ENCODE measurements at places on chromosomes 3 and 15. TPM values are rescaled to one million over a fixed set of nuclear protein-coding genes. Genes with fewer than 3 reads are reported as not detected.

DNA sequence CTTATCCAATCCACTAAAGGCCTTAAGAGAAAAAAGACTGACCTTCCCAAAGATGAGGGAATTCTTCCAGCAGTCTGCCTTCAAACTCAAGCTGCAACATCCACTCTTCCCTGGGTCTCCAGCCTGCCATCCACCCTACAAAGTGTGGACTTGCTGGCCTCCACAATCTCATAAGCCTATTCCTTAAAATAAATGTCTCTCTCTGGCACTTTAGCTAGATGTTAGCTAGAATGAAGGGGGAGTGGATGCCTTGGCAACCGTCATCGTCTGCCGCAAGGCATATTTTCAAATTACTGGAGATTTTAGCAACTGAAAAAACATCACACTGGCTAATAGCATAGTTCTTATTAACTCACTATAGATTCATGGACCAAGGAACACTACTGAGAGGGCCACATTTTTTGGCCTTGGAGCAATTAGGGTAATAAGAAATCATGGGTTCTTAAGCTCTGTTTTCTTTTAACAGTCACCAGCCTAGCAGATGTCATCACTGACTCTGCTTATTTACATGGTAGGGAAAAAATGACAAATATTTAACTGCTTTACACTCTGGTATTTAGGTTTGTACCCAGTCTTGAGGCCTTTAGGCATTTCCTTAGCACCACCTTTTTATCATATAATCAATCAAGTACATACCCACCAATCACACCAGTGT, 245.3 kb downstream of the MYRIP start:
- H3K27me3 ChIP-seq, result no peaks in the 10 kb centered on the region
- no peaks in the 10 kb centered on the region for H3K4me1 ChIP-seq
- no peak for DNase-seq
- no peak overlapping the region for H3K4me3 ChIP-seq
- no peaks in the 10 kb centered on the region for H3K36me3 ChIP-seq
- H3K27ac ChIP-seq, result no peak overlapping the region

DNA sequence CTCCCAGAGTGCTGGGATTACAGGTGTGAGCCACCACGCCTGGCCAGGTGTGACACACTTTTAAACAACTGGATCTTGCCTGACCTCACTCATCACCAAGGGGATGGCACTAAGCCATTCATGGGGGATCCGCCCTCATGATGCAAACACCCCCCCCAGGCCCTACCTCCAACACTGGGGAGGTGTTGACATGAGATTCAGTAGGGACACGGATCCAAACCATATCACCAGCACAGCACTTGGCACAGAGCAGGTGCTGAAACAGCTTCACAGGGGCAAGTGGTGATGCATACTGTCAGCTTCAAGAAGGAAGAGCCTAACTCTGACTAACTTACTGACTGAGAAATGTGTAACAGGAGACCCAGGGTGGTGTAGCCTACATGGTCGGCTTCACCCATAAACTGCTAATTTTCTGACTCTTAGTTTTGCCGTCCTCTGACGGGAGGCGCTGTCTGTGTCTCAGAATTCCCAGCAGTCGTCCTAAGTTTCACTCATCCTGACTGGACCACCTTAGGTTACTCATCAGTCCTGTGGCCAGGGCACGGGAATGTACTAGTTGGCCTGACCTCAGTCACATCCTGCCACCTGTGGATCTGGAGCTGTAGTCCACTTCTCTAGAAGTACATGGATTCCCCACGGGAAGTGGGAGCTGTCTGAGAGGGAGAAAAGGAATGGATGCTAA, 81.9 kb upstream of the PLXNA1 start:
- H3K4me3 ChIP-seq, result no peak overlapping the region
- no peaks in the 10 kb centered on the region for H3K4me1 ChIP-seq
- no peaks in the 10 kb centered on the region for H3K36me3 ChIP-seq
- DNase-seq, result no peak
- no peak overlapping the region for H3K27ac ChIP-seq

DNA sequence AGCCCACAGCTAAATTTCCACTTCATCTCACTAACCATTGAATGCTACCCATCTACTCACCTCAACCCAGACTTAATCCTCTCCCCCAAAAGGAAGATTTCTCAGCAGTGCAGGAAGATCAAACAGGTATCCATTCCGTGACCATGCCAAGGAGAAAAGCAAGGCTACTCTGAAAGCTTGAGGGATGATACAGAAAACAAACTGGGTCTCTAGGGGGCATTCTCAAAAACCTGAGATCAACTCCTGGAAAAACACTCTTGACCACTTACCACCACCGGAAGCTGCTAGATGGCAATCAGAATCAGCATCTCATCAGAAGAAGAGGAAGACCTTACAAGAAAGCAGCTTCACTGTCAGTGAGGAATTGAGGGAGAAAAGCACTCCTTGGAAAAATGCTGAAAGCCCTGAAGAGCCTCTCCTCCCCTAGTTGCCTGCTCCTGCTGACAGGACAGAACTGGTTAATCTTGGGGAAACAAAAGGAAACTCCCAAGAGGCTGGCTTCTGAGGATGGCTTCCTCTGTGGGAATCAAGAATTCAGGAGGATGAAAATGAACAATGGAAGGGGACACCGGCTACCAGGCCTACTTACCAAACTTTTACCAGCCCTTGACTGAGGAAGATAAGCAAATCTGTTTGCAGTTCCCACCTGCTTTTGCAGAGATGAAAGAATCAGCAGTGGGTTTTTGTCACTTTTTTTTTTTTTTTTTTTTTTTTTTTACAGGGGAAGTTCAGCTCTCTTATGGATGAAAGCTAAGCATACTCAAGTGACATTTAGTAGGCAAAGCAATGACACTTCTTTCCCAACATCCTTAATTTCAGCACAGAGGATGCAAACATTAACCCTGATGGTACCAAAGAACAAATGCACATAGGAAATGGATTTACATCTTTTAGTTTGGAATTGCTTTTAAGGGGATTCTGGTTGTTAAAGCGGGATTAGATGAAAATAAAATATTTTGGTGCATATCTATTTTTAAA, at the start of gene ATP8B4:
Gene ATP8B4 (minus strand): TSS at position 171 of the 978 bp plus-strand sequence. CDS start 12,267 bp downstream, outside the sequence.
- H3K4me3 ChIP-seq, result peak within 1 kb of the TSS; percentile 56
- H3K36me3 ChIP-seq, result peaks cover 6% of the 10 kb centered on the region
- H3K27me3 ChIP-seq, result peaks cover 13% of the 10 kb centered on the region
- no peak for DNase-seq

FES gene
- total RNA-seq, result 18.0 TPM

LRRC49 gene
- 0.26 TPM for total RNA-seq

GREM1 gene
- not detected for total RNA-seq

NBEAL2 gene
- total RNA-seq, result 114 TPM
